ENCODE measurements at places on chromosomes 16 and 17.

- peak; percentile 49 for DNase-seq
Measured at GRCh38 chr16:74862743-74863244, 88.2 kb upstream of the FA2H start.

DNA sequence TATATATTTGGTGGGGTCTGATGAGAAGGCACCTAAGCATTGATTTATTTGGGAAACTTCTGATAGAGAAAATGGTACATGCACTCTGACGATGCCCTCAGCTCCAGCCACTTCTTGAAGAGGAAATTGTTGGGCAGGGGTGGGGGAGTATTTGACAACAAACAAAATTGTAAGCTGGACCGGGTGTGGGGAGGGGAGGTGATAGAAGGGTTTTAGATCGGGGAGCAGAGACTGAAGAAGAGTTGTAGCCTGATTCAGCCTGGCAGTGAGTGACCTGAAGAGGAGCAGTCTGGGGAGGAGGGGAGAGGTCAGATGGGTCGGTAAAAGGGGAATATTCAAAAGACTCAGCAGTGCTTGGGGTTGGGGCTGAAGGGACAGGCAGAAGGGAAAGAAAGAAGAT lies 2284.7 kb downstream of the TP53TG3F start:
- DNase-seq, result no peak

DNA sequence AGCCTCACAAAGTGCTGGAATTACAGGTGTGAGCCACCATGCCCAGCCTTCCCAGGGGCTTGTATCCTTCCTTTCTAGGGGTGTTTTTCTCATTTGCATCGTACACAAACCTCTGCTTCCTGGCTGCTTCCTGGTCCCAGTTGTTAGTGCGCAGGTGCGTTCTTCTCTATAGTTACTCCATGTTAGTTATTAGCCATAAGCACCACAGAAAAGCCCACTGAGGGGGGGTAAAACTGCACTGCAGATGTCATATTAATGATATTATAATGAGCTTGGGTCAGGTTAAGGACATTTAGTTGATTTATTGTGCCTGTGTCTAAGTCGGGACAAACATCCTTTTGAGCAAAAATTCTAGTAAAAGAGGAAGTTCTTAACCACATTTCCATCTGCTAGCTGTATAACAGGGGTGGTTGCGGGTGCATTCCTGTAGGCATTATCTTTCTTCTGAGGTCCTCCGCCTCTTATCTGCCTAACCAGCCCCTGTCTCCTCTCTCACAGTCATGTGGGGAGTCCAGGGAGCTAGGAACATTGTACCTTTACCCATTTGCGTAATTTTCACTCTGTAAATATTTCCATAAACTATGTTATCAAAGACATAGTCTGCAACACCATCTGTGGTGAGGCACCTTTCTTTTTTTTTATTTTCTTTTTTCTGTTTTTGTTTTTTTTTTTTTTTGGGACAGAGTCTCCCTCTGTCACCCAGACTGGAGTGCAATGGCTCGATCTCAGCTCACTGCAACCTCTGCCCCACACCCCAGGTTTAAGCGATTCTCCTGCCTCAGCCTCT lies 23.6 kb upstream of the ATF7IP2 start:
- DNase-seq, result no peak

DNA sequence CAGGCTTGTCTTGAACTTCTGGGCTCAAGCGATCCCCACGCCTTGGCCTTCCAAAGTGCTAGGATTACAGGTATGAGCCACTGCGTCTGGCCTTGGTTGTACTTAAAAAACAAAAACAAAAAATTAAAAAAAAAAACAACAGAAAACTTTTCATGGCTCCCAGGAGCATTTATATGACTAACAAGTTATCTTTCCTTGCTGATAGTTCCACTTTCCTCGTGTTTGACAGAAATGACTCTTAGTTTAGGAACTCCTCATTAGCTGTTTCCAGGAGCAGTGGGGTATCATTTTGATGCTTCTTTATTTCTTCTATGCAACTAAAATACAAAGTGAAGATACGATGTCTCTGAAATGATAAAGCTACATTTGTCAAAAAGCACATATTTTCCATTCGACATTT lies 165.4 kb downstream of the PRKCA start:
- DNase-seq, result no peak

- DNase-seq, result no peak
Measured at GRCh38 chr17:58611331-58611730, 80.5 kb downstream of the TEX14 start.

DNA sequence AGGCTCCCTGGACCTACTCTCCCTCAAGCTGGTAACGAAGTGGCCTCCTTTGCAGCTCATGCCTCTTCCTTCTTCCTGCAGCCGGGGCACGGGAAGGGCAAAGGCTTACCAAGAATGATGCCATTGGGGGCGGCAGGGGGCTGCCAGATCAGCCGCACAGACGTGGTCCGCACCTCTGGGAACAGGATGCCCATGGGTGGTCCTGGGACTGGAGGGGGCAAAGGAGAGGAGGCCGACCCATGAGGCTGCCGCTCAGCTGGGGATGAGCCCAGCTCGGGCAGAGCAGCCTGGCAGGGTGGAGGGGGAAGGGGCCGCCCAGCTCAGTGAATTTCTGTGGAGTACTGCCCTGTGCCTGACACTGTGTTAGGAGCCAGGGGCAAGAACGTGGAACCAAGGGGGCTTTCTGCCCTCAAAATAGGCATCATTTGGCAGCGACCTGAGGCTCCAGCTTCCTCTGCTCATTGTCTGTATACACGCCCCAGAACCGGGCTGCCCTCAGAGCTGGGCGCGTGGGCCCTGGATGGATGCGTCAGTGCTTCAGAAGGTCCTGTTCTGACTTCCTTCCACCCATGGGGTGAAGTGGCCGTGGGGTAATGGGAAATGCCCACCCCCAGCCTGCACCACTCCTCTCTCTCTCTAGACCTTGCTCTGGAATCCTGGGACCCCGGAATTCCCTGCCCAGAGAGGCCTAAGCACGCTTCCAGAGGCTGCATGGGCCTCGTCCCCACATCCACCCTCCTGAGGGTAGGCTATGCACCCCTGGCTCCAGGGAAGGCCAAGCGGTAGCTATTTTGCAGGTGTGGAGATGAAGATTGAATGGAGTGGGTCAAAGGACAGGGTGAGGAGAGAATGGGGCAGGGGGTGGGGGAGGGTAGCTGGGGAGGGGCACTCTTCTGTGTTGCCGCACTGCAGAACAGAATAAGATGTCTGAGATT lies 79.8 kb upstream of the CDC42EP4 start:
- no peak for DNase-seq

- DNase-seq, result peak; percentile 50
Measured at GRCh38 chr17:72985882-72986720, 106.4 kb downstream of the SLC39A11 start.

DNA sequence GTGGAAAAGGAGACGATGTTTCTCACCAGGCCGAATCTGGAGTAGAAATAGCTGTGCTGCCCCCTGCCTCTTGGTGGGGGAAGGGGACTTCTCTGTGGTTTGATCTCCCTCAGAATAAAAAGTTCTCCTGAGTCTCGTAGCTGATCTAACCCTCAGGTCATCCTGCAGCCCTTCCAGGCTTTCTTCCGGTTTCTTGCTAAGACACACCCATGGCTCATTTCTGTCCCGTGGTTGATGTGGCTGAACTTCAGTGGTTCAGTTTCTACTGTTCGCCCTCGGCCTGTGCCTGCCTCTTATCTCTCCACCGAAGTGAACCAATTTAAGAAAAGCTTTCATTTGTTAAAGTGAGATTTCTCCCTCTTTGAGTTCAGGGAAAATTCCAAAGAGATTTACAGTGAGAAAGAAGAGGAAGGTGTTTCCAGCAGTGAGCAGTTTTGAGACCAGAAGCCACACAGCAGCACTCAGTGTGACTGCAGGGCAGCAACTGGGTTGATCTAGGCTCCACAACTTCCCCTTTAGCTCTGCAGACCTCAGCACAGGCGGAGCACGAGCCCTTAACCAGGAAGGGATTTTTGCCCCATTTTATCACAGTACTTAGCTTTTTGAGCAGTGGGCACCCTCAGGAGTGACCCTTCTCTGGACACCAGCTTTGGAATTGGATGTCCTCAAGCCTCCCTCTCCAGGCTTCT lies 34.9 kb upstream of the CACNG5 start:
- DNase-seq, result no peak

DNA sequence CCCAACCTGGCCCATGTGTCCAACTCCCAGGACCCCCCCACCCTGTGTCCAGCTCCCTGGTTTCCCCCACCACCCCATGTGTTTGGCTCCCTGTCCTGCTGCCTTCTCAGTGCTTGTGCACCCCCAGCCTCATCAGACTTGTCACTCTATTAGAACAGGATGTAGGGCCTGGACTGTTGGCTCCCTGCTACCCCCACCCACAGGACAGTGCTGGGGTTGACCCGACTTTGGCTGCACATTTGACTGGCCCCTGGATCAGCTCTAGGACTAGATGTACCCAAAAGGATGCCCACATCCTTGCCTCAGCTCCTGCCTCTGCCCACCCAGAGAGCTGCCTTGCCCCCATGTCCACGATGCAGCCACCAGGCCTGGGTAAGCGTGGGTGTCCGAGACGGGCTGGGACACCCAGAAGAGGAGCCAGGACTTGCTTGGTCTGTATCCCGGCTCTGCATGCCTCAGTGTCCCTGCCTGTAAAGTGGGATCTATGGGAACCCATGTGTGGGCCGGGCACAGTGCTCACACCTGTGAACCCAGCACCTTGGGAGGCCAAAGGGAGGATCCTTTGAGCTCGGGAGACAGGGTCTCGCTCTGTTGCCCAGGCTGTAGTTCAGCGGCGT lies 1.5 kb upstream of the CCDC57 start:
- DNase-seq, result no peak

DNA sequence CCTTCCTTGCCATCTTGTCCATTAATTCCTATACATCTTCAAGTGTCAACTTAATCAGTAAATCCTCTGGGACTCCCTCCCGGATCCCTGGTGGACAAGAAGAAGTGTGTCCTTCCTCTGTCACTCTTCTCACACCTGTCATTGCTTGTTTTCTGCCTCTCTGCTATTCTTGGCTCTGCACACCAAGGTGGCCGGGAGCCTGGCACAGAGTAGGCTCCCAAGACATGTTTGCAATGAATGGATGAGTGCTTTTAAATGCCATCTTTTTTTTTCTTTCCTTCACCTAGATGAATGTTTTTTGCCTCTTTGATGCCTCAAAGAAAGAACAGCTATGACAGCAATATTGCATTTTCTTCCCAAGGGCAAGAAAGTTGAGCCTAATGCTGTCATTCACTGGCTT lies 58.0 kb upstream of the CLEC18A start:
- no peak for DNase-seq

DNA sequence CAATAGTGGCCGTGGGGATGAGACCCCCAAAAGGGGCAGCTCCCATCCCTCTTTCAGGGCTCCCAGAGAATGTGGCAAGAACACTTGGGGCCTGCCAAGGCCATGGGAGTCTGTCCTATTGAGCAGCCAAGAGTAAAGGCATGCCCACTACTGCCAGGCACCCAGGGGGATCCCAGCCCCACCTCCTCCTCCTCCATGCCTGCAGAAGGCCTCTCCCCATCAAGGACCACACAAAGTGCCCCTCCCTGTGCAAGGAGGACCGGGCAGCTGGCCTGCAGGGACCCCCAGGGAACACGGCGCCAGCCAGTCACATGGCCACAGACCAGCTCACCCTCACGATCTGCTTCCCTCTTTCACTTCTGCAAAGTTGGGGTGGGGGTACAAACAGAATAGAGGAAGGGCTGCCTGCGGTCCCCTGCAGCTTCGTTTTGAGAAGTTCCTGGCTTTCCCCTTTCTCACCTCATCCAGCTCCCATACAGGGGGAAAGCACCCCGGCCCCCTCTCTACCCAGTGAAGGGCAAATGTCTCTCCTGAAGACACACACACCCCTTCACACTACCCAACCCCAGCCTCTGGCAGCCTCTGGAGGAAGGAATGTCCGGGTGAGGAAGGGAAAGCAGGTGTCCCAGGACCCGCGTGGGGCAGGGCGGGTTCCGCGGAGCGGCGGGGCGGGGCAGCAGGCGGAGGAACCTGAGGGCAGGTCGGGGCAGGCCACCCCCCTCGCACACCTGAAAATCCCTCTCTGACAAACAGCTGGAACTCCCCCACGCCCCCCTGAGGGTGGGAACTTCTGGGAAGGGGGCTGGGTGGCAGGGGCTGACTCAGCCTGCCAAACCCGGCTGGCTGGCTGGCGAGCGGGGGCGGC lies 2.0 kb downstream of the PPP1R9B start:
- DNase-seq, result peak; percentile 86

DNA sequence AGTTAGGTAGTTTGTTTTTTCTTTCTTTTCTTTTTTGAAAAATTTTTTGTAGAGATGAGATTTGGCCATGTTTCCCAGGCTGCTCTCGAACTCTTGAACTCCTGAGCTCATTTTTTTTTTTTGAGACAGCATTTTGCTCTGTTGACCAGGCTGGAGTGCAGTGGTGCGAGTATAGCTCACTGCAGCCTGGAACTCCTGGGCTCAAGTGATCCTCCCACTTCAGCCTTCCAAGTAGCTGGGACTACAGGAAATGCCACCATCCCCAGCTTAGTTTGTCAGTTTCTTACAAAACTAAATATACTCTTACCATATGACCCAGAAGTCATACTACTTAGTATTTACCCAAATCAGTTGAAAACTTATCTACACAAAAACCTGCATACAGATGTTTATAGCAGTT lies 14.4 kb upstream of the FBXO47 start:
- DNase-seq, result no peak

- no peak for DNase-seq
Measured at GRCh38 chr17:50893183-50893993, 27.2 kb upstream of the TOB1 start.

DNA sequence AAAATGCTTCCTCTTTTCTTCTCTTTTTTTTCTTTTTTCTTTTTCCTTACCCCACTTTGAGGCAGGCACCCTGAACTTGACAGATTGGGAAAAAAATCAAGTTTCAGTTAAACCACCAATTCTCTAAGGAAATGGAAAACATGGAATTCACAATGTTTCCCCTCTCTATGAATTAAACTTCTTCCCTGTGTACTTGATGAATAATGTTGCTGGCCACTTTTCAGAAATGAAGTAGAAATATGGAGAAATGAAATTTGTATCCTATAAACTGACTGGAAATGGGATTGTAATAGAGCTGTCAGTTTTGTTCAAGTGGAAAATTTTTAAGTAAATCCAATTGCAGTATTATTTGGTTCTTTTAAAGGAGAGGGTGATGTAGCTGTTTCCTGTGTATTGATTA lies 129.8 kb downstream of the CLEC16A start:
- DNase-seq, result no peak

DNA sequence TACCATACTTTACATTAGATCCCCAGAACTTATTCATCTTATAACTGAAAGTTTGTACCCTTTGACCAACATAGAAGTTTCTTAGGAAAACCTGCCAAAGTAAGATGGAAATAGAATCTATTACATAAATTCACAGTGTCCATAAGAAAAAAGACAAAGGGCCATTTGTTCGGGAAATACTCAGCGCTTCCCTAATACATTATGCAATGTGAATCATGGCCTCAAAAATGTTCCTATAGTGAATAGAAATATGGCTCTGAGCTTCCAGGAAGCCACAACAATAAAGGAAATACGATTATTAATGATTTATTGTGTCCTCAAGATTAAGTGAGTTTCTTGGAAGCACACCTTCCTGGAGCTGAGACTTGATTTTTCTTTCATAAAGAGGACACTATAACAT lies 51.5 kb downstream of the GPRC5B start:
- no peak for DNase-seq
